ENCODE measurements at places on chromosomes 4 and X.

DNA sequence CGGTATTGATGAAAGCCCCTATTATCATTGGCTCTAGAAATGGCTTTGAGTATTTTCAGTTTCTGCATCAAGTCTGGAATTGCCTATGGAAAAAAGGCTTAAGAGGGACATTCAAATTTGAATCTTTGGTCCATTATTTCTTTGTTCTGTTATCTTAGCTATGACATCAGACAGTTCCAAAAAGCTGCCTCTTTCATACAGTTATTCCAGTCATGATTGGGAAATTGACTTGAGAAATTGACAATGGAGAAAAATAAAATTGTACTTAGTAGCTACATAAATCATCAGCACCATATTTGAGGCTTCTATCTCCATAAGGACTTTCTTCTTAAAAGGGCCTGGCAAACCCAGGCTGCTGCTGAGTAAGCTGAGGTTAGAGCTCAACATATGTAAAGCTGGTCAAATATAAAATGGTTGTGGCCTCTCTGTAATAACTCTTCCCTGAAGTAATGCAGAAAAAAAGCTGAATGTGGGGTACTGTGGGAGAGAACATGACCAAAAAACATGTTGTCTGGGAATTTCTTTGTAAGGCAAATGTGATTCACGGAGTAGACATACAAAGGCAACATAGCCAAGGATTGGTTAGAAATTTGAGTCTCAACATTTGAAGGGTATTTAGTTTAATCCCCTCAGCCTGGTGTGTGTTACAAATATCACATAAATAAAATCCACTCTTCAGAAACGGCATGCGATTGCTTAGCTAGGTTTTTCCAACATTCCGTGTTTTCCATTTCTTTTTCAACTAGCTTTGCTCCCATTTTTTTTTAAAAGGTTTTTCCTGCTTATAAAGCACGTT, 100.9 kb downstream of the LNX1 start:
- peak; percentile 14 for DNase-seq

DNA sequence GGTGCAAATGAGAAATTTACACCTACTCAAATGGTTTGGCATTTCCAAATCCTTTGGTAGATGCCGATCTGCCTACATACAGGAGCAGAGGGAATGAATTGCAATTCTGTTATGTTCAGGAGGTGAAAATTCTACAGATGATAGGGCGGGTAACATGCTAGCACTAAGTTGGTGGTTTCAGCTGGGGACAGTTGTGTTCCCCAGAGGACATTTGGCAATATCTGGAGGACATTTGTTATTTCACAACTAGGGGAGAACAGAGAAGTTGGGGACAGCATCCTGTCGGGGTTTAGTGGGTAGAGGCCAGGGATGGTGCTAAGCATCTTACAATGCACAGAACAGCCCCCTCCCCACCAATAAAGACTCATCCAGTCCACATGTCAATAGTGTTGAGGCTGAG, 96.5 kb upstream of the PUDP start:
- no peak for DNase-seq

DNA sequence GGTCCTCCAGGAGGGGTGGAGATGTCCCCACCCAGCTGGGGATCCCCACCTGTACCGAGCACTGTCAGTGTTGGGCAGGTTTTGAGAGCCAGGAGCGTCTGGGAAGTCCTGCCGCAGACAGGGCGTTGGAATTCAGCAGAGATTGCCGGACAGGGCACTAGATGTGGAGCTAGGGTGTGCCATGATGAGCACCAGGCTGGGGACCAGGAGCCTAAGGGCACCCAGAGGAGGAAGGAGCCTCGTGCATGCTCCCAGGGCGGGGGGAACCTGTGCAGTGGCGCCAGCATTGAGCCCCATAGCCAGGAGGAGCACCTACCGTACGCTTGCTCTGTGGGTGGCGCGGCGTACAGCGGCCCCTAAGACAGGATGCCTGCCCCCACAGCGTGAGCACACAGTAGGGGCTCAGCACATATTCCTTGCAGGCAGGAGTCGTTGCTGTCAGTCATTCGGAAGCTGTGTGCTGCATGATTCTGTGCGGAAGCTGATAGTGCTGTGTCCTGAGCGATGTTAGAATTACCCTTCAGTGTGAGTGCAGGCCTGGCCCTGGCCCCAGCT, 18.8 kb upstream of the TADA2B start:
- no peak for DNase-seq

DNA sequence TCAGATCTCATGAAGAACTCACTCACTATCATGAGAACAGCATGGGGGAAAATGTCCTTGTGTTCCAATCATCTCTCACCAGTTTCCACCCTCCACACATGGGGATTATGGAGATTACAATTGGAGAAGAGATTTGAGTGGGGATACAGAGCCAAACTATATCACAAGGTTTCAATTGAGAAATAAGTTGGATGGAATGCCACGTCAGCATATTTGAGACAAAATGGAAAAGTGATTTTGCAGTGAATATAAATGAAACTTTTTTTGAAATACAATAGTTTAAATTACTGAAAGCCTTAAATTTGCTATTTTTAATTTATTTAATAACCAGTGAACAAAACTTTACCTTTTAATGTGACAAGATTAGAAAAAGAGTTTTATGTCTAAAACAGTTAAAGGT, 494.1 kb downstream of the PRR32 start:
- peak; percentile 0 for DNase-seq

DNA sequence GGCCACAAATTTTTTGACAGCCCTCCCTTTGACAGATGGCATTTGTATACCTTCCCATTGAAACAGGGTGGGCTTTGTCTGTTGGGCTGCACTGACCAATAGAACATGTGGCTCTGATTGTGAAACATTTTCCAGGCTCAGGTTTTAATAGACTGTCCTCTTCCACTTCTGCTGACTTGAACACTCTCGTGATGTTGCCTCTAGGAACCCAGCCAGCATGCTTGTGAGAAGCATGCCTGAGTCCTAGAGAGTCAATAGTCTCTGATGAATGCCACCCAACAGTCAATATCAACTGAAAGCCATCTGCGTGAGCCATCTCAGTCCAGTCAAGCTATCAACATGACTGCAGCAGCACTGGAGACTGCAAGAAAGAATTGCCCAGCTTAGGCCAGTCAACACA, 290.0 kb downstream of the SLC7A11 start:
- no peak for DNase-seq

GRCh38 chr4:23890369-23891063, 669 bp upstream of the PPARGC1A start:
- DNase-seq = no peak

DNA sequence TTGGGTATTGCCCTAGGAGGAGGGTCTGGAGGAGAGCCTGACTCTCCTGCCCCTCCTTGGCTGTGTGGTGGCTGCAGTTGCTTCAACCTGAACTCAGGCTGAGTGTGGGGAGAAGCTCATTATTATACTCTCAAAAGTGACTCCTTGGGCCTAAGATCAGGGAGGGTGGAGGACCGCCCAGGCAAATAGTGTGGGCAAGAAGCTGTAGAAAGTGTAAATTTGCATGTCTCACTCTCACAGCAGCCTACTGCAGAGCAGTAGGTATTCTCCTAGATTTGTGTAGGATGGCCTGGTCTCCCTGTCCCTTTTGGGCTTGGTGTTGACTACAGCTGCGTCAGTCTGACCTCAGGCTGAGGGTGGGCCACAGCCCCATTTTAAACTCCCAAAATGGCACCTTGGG, 156.1 kb downstream of the ZNF330 start:
- DNase-seq = no peak

GRCh38 chr4:73853718-73854473, 800 bp downstream of the PF4V1 start:
- DNase-seq = no peak

DNA sequence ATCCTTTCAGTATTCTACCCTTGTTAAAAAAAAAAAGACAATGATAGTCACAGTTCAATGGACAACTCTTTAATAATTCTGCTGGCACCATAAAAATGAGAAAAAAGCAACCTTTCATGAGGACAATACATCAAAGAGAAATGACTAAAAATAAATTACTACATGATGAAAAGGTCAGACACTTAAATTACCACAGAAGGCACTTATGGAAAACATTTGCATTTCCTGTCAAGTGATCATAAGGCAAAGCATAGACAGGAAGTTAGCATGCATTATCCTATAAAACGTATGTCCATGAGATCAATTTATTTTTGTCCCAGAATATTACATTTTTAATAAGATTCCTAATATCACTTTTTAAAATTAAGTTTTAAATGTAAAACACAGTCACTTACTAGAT, 303.8 kb downstream of the SPOCK3 start:
- no peak for DNase-seq

GRCh38 chr4:154953691-154954090, 172.6 kb downstream of the RBM46 start:
- DNase-seq = no peak

DNA sequence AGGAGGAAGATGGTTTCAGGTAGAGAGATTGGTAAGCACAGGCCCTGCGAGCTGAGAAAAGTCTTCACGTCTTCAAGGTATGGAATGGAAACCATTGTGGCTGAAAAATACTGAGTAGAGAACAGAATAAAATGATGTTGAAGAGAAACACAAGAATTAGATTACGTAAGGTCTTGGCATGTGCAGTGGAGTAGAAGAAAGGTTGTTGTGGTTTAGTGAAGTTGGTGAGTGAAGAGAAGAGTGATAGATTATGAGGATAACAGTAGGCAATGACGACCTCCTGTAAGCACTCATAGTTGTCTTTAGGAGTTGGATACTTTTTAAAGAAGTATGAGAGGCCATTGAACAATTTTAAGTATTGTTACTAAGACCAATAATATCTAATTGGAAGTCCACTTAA, 642.6 kb downstream of the PCDH7 start:
- DNase-seq = no peak

DNA sequence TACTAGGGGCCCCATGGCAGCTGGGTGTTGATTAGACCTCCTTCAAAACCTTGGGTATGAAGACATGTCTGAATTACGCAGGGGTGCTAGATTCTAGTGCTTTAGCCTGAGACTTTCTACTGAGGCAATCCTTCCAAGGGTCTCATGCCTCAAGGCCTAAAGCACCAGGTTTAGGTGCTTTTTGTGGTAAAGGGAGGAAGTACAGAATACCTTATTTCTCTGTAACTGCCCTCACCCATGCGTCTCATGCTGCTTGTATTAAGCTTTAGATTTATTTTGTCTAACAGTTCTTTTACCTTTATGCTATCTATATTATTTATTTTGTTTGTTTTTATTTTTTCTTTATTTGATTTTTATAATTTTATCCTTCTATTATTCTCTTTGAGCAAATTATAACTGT, 190.2 kb upstream of the GK2 start:
- no peak for DNase-seq

- no peak for DNase-seq
Measured at GRCh38 chr4:82677327-82677726, 115.5 kb upstream of the TMEM150C start.

DNA sequence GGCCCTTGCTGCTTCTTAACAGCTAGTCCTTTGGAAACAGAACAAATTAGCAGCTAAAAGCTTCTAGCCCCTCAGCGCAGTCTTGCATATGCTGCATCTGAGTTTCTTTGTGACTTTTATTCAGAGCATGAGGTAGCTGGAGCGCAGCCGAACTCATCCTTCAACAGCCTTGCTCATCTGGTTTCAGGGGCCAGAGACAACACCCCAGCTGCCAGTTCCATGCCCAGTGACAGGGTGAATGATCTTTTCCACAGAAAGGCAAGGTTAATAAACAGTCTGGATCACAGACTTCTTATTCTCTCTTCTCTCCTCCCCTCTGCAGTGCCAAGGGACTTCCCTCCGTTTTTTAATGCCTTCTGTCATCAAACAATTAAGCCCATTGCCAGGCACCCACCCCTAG, 216.6 kb upstream of the INTU start:
- no peak for DNase-seq

DNA sequence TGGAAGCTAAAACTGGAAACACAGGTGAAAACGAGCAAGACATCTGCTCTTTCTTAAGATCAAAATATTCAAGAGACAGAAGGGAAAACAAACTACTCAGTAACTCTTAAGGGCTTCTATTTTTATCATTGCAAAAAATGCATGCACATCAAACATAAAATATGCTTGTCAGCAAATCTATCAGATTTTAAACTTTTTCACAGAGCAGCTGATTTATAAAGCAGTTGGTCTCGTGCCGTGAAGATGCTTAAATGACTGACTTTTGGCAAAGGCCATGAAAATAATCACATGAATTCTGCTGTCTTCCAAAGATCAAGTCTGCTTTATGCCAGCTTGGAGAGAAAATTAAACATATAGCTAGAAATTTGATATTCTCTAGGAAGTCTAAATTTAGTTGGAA, 482.1 kb upstream of the HS3ST1 start:
- DNase-seq = no peak

DNA sequence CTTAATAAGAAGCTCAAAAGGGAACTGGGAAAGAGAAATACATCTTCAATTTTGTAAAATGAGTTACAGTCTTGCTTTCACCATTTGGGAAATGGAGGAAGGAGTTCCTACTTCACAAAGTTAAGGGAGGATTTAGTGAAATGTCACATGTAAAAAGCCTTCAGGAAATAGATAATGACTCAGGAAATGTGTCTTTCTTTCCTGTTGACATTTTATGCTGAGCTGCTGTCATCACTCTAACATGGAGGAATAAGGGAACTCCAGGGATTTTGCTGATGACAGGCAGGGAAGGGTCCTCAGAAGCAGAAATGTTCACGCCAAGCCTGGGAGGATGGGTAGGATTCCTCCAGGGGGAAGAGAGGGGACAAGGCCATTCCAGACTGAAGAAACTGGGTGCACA, 251.1 kb downstream of the USP46 start:
- DNase-seq = no peak

- no peak for DNase-seq
Measured at GRCh38 chr4:56860781-56861180, 39.3 kb upstream of the SPINK2 start.

GRCh38 chrX:98607739-98608138, 1724.0 kb downstream of the RPA4 start:
- DNase-seq = no peak

DNA sequence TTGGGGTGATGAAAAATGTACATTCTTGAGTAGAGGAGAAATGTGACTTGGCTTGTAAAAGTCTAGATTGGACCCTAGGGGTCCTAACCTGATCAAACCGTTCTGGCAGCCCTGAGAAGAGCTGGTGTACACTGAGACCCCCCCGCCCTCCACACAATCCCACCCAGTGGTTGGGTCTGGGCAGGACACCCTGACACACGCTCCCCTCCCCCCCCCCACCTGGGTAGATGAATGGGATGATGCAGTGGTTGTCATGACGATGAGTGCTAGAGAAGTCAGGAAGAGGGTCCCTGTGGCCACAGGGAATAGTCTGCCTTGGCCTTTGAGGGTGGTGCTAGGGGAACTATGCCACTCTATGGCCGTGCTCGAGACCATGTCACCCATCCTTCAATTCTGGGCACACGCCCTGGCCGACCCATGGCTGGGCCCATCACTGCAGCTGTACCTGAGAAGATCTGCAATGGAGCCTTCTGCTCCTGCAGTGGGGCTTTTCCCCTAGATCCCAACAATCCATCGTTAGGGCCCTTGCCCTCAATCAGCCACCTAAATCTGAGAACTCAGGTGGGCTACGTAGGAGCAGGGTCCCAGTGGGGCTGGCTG, 4.4 kb downstream of the CDK16 start:
- peak; percentile 16 for DNase-seq
